ENCODE measurements at places on chromosomes 12 and 14. TPM values are rescaled to one million over a fixed set of nuclear protein-coding genes. Genes with fewer than 3 reads are reported as not detected.

- H3K4me1 ChIP-seq: peaks cover 10% of the 10 kb centered on the region
- H3K4me3 ChIP-seq: peak overlapping the region; percentile 68
- peaks cover 4% of the 10 kb centered on the region for H3K36me3 ChIP-seq
Measured at GRCh38 chr14:35534873-35535482, 1.0 kb downstream of the INSM2 start.

DNA sequence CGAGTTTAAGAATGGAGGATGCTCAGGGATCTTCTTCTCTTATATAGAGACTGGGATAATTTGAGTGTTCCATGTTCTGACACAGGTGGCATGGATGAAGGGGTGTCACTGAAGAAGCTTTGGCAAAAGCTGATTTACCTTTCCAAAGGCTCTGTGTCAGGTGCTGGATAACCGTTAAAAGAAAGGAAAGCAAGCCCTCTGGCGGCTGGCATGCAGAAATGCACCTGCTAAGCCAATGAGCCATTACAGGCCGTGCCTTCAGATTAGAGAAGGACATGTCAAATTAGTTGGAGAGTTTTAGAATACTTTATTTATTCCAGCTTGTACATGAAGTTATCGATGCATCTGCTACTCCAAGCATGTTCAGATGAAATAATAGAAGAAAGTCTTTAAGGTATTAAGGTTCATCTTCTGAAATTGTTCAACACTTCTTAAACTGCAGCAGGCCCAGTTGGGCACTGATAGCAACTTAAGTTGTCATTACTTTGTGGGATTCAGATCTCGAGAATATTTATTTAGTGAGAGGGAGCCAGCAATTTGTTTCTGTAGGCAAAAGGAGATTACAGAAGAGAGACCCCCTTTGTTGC, 678.2 kb downstream of the NRXN3 start:
- H3K4me1 ChIP-seq: no peaks in the 10 kb centered on the region
- no peak overlapping the region for H3K4me3 ChIP-seq
- no peaks in the 10 kb centered on the region for H3K36me3 ChIP-seq

- no peaks in the 10 kb centered on the region for H3K27me3 ChIP-seq
- H3K27ac ChIP-seq: no peak overlapping the region
- no peak overlapping the region for H3K4me3 ChIP-seq
- no peak for DNase-seq
- H3K4me1 ChIP-seq: no peaks in the 10 kb centered on the region
Measured at GRCh38 chr12:97559267-97559666, 96.7 kb downstream of the RMST start.

- no peaks in the 10 kb centered on the region for H3K36me3 ChIP-seq
- DNase-seq: no peak
- peaks cover 2% of the 10 kb centered on the region for H3K27me3 ChIP-seq
- H3K4me1 ChIP-seq: no peaks in the 10 kb centered on the region
- H3K27ac ChIP-seq: no peak overlapping the region
Measured at GRCh38 chr12:127268706-127269425, 998.1 kb upstream of the TMEM132C start.

DNA sequence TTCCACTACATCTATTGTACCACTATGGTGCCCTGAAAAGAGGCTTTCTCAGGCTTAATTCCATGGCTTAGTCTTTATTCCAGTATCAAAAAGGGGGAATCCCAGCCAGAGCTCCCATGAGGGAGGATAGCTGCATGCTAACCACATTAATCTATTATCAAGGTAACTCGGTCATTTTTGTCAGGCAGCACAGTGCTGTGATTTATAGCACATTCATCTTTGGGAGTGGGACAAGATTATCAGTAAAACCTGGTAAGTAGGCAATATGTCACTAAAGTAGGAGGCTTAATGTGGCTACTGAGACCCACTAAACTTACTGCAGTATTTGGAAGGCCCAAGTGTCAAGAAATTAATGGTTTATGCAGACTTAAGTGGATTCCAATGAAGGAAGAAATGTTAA, 58.9 kb downstream of the DAD1 start:
- H3K4me3 ChIP-seq: no peak overlapping the region
- DNase-seq: no peak
- H3K4me1 ChIP-seq: peaks cover 17% of the 10 kb centered on the region
- H3K27me3 ChIP-seq: no peaks in the 10 kb centered on the region
- H3K27ac ChIP-seq: no peak overlapping the region
- no peaks in the 10 kb centered on the region for H3K36me3 ChIP-seq

DNA sequence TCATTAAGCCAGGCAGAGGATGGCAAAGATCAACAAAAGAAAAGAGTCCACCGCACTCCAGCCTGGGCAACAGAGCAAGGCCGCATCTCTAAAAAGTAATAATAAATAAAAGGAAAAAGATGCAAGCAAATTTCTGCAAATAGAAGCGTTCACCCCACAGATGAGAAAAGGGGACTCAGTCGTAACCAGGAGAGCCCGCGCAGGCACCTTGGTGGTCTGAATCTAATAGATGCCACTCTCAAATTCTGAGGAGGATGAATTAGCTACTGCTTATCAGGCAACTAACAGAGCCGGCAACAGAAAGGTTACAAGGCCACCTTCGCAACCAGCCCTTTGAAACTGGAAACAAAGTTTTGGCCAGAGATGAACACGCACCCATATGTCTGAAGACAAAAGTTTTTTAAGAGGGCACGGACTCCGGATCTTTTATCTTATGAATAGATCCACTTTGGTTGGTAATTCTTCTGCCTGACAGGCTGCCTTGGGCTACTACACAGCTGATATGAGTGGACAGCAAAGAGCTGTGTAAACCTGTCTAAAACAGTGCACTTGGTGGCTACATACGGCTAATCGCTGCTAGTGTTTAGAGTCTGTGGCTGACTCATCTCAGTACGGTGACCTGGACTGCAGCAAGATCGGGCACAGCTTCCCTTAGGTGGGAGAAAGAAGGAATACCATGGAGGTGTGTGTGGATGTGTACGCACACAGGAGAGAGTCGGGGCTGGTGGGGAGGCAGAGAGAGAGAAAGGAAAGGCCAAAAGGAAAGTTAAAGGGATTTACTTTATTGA, 32.9 kb upstream of the TTC7B start:
- H3K27me3 ChIP-seq: no peaks in the 10 kb centered on the region
- H3K27ac ChIP-seq: no peak overlapping the region
- H3K4me1 ChIP-seq: peaks cover 4% of the 10 kb centered on the region
- no peaks in the 10 kb centered on the region for H3K36me3 ChIP-seq
- DNase-seq: no peak

GRCh38 chr12:127422935-127423566, 843.9 kb upstream of the TMEM132C start:
- no peaks in the 10 kb centered on the region for H3K4me1 ChIP-seq
- H3K27ac ChIP-seq: no peak overlapping the region
- DNase-seq: no peak
- peaks cover 2% of the 10 kb centered on the region for H3K27me3 ChIP-seq

DNA sequence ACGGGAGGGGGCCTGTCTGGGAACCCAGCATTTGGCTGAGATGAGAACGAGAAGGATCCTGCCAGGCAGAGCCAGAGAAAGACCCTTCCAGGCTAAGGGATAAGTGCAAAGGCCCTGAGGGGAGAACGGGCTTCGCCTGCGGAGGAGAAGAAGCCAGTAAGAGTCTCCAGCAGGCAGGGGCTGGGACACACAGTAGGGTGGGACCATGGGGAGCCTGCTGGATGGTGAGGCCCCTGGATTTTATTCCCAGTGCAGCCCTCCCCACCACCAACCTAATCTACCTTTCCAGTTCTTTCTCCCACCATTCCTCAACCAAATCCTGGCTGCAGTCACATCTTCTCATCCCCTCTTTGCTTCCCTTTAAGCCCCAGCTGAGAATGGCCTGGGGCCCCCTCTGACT, 12.6 kb downstream of the RAPGEF3 start:
- no peak overlapping the region for H3K27ac ChIP-seq
- H3K36me3 ChIP-seq: no peaks in the 10 kb centered on the region
- H3K4me1 ChIP-seq: peaks cover 9% of the 10 kb centered on the region
- no peak overlapping the region for H3K4me3 ChIP-seq
- no peak for DNase-seq

The P2RX2 gene
- not detected for total RNA-seq

- peaks cover 24% of the 10 kb centered on the region for H3K4me1 ChIP-seq
- no peaks in the 10 kb centered on the region for H3K27me3 ChIP-seq
- no peak overlapping the region for H3K27ac ChIP-seq
- H3K36me3 ChIP-seq: peaks cover 59% of the 10 kb centered on the region
- no peak overlapping the region for H3K4me3 ChIP-seq
- DNase-seq: no peak
Measured at GRCh38 chr12:12823300-12823699, 10.2 kb downstream of the DDX47 start.

The MFAP5 gene
- total RNA-seq: not detected

DNA sequence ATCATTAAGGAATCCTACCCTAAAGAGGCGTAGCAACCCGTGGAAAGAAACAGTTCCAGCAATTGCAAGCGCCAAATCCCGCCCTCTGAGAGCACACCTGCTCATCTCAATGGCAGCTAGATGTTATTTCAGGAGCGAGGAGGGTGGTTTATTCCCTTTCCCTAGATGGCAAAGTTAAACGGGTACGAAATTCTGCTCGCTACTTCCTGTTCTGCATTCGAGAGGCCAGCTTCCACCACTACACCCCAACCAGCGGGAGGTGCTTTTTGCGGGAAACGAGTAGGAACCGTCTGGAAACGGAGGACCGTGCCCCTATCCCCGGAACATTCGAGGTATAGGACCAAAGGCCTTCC, 536 bp downstream of the VPS29 start:
- no peaks in the 10 kb centered on the region for H3K27me3 ChIP-seq
- peak overlapping the region; percentile 98 for H3K4me3 ChIP-seq
- H3K27ac ChIP-seq: peak overlapping the region; percentile 96
- H3K36me3 ChIP-seq: peaks cover 1% of the 10 kb centered on the region
- peaks cover 30% of the 10 kb centered on the region for H3K4me1 ChIP-seq
- DNase-seq: no peak

Measured in osteocyte (in vitro differentiated cells).